ENCODE measurements at places on chromosomes 7 and 10.

DNA sequence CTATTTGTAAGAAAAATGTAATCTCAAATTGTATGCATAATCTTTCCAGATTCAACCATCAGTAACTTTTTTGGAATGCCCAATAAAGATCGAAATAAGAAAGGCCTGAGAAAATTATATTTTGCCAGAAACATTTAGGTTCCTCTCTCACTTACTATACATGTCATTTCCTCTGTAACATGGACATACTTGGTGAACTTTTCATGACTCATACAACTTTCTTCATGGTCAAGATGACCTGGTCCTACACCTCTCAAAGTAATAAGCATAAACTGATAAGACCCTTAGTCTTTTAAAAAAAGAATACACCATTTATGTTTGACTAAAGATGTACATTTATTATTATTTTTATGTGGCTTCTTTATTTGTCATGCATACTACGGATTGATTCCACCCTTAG, 125.3 kb downstream of the REEP3 start:
- DNase-seq = no peak

DNA sequence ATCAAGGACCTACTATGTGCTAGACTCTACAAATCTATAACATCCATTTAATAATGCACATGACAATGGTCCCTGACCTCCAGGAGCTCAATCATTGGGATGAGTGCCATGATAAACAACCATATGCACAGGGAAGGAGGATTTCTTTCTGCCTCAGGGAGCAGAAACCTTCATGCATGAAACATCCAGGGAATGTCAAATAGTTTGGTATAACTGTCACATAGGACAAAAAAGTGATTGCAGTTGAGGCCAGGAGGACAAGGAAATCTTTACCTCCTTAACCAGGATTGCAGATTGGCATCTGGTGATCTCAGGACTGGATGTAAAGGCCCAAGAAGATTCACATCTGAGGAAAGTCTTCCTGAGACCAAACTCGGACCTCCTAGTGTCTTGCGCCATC, 993.1 kb downstream of the KCNMA1 start:
- no peak for DNase-seq

DNA sequence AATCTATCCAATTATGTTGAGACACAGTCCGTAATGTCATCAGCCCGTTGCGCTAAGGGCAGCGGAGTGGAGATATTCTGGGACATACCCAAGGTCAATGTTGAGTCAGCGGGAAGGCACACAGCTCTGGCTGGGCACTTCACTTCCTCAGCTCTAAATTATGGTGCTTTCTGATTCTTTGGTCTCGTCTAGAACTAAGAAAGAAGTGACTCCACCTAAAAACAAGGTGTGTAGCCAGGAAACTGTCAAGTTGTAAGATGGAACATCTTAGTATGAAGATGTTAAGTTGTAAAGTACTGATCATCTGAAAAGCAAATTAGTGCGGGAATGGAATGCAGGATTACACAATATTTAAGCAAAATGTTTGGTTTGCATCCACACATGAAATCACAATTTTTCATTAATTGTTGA, 43.1 kb downstream of the BAIAP2L1 start:
- DNase-seq = no peak

DNA sequence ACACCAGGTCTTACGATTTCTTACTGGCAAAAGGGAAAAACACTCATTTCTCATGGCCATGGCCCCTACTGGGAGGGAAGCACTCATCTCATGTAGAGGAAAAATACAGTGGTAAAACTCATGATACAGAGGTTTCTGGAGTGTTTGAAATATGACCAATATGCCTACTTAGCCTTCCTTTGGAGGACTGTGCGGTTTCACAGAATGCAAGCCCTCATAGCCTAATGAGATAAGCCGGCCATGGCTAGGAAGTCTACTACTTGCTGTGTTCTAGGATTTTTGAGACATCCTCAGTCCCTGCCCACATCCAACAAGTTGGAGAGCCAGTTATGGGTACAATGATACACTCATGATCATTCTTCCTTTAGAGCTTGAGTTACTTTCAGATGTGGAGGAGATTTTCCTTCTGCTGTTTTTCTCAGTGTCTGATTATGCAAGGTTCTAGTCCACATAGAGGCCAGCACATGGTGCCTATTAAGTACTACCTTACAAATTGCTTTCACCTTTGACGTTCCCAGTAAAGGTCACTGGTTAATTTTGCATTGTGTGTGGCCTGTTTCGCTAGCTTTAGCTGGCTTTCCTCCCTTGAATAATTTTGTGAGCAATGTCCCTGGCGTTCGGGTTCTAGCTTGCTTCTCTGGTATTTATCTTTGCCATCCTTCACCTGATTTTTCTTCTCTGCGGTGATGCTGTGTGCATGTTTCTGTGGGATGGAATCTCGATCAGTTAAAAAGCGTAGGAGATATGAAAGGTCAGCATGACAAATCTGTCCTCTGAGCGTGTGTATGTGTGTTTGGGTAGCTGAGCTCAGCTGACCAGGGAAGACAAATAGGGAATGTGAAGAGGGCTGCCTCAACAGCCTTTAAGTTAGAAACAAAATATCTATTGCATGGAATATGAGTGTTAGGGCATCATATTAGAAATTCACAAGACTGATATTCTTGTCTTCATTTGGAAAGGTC, 295.4 kb downstream of the LRMDA start:
- DNase-seq = no peak

- DNase-seq = no peak
Observed at GRCh38 chr7:143355450-143356385, 6.8 kb downstream of the FAM131B start.

DNA sequence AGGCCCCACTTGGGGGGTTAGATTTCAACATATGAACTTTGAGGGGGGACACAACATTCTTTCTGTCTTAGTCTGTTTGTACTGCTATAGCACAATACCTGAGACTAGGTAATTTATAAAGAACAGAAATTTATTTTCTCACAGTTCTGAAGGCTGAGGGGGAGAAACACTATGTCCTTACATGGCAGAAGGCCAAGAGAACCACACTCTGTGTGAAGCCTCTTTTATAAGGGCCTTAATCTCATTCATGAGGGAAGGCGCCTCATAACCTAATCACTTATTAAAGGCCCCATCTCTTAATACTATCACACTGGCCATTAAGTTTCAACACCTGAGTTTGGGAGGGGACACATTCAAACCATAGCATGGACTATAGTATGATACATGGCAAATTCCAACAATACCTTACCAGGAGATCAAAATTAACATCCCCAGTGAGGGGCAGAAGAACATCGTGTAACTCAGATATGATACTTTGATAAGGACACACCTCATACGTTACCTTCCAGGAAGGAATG, 9.3 kb upstream of the PDLIM1 start:
- DNase-seq = no peak

DNA sequence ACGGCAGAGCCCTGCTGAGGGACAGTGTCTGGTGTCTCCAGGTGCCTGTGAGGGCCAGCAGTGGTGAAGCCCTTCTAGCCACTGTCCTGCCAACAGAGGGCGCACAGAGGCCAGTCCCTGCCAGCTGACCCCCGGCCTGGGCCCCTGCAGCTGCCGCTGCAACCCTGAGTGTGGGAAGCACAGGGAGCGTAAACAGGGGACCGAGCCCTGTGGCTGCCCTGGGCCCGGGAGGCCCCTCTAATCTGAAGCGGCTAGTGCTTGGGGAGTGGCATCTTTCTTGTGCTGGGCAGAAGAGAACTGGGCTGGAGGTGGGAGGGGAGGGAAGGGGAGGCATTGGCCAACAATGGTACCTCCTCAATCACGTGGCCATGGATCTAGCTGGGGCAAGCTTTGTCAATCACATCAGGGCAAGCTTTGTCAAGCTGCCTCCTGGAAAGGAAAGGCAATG, 34.6 kb downstream of the TRIM8 start:
- DNase-seq = no peak

DNA sequence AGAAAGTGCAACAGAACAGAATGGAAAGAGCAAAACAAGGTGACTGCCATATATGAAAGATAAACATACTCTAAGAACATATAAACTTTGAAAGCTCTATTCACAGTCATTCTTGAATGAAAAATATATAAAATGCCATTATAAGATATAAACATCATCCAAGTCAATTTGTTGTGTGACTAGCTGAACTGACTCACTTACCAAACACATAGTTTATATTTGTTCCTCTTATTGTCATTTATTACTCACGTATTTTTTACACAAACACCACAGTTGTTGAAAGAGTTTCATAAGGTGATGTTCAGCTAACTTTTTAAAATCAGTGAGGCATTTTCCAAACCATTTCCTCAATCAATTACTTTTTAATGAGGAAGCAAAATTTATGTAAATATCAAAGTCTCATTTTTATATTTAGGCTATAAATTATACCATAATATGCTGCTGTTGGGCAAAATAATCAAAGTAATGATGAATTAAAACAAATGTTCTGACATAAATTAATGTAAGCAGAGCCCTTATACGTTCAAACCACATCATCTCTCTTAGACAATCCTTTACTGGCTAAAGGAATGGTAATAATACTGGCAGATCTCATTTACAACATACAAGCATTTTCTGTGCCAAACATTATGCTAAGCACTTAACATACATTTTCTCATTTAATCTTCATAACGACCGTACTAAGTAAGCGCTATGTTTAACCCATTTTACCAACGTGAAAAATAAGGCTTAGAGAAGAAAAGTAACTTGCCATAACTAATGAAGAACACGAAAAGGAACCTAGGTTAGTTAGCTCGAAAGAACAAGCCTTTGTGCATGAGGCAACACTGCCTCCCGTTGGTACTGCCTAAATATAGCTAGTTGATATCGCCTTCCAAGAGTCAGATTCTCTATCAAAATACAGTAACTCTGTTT, 7.3 kb downstream of the LRRN3 start:
- no peak for DNase-seq

- DNase-seq = no peak
Observed at GRCh38 chr10:114304571-114305421, 65.7 kb downstream of the VWA2 start.

GRCh38 chr7:150992833-150993302, 2.1 kb downstream of the NOS3 start:
- no peak for DNase-seq

DNA sequence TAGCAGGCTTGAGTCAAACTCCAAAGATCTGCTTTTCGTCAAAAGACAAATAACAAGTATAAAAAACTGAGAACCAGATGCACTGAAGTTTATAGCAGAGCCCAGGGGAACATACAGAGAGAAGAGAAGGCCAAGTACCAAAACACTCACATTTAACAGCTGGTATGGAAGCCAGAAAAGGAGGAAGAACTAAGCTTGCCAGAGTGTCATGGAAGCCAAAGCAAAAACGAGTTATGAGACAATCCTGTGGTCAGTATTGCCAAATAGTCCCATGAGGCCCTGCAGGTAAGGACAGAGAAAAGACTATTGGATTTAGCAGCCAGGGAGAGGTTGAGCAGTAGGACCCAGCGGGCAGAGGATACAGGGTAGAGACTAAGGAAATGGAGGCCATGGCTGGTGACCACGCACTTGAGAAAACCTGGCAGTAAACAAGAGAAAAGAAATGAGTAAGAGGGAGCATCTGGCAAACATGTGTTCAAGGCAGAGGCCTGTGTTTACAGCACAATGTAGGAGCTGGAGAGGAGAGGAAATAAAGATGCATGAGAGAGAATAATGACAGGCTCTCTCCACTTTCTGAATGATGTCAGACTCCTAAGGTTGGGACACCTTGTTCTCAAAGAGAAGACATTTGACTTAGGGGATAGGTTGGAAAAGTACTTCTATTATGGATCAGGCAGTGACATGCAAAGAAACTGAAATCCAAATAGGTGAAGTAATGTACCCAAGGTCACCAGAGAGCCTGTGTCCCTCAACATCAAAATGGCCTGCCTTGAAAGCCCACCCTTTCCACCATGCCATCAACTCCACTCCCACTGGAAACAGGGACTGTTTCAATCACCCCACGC, 9.1 kb downstream of the CREB3L2 start:
- no peak for DNase-seq

- no peak for DNase-seq
Observed at GRCh38 chr7:117472335-117472734, 7.5 kb upstream of the CFTR start.

DNA sequence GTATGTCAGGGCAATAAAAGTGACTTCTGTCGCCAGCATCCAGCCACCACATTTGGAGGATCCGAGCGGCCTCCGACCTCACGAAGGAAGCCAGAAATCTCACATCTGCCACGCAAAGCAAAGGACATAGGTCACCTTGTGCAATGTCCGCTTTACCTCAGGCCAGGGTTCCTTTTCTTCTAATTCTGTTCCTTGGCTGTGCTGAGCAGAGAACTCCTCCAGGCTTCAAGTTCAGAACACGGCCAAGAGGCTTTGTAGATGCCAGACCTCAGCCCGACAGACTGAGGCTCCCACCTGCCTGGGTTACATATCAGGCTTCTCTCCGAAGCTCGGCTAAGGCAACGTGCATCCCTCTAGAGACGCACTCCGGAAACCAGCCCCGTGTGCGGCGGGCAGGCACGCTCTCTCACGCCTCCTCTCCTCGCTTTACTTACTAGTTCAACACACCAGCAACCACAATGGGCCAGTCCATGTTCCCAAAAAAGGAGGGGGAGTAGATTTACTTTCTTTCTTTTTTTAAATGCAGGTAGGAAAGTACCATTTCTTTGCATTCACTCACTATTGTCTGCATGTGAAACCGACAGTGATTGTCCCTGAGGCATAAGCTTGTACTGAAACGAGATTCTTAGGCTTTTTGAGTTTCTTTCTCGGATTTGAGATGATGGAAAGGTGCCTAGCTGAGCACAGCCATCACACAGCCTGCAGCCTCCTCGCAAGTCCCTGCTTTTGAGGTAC, 122.4 kb upstream of the AFAP1L2 start:
- peak; percentile 83 for DNase-seq

GRCh38 chr10:17088118-17088806, 41.3 kb downstream of the CUBN start:
- DNase-seq = no peak
